Left ventricle myocardium inferior (tissue), 1 donor: ENCODE measurements at places on chromosomes 5 and 9. TPM values are rescaled to one million over a fixed set of nuclear protein-coding genes. Genes with fewer than 3 reads are reported as not detected.

DNA sequence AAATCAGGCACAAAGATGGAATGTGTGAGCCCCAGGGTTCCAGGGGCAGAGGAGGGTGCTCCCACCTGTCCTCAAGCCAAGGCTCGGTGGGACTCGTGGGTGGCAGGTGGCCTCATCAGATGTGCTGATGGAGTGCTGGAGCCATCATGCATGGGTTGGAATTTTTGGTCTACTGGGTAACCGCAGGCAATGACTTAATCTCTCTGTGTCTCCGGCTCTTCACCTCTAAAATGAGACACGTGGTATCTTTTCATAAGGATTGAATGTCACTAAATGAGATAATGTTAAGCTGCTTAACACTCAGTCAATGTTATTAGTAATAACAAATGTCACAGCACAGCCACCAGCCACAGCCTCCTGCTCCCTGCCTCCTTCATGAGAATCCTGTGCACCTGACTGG lies 245.5 kb downstream of the HSPA4 start:
- H3K36me3 ChIP-seq: no peaks in the 10 kb centered on the region
- H3K4me3 ChIP-seq: no peak overlapping the region
- peaks cover 36% of the 10 kb centered on the region for H3K27me3 ChIP-seq
- DNase-seq: no peak
- H3K27ac ChIP-seq: no peak overlapping the region

GRCh38 chr5:57749396-57749795 lies 266.8 kb upstream of the ACTBL2 start:
- no peak overlapping the region for H3K4me3 ChIP-seq
- no peaks in the 10 kb centered on the region for H3K27me3 ChIP-seq
- H3K27ac ChIP-seq: no peak overlapping the region
- no peaks in the 10 kb centered on the region for H3K36me3 ChIP-seq
- H3K4me1 ChIP-seq: no peaks in the 10 kb centered on the region

- no peak for DNase-seq
- H3K27ac ChIP-seq: no peak overlapping the region
- H3K4me1 ChIP-seq: no peaks in the 10 kb centered on the region
- H3K27me3 ChIP-seq: no peaks in the 10 kb centered on the region
- H3K4me3 ChIP-seq: no peak overlapping the region
Measured at GRCh38 chr5:150342583-150342982, 14.9 kb upstream of the TCOF1 start.

GRCh38 chr9:35114840-35115628 lies 628 bp downstream of the ATOSB start:
- H3K27me3 ChIP-seq: no peaks in the 10 kb centered on the region
- peak overlapping the region; percentile 74 for H3K4me3 ChIP-seq
- H3K36me3 ChIP-seq: no peaks in the 10 kb centered on the region
- DNase-seq: peak; percentile 80

DNA sequence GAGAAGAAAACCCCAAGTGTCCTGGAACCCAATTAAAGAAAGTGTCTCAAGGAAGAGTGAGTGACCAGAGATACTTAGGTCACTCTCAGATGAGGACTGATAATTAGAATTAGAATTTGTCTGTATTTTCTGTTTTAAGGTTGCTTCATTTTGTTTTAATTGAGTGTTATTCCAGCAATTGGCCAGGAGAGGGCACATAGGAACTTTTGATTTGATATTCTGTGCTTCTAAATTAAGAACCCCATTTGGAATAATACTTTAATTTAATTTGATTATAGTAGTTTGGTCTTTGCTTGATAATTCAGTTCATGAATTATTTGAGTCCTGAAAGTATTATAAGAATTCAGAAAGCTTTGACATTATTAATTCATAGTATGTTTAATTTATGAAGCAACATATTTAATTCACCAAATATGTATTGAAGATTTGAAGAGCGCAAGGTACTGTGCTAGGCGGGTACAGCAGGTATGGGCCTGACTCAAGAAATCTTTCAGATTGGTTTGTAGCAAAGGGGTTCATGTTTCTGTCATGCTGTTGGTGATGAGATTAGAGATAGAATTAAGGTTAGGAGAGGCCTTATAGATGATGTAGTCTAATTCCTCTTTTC lies 4.9 kb downstream of the MRPL22 start:
- no peak overlapping the region for H3K27ac ChIP-seq
- H3K4me1 ChIP-seq: peaks cover 86% of the 10 kb centered on the region
- DNase-seq: no peak
- H3K4me3 ChIP-seq: no peak overlapping the region

DNA sequence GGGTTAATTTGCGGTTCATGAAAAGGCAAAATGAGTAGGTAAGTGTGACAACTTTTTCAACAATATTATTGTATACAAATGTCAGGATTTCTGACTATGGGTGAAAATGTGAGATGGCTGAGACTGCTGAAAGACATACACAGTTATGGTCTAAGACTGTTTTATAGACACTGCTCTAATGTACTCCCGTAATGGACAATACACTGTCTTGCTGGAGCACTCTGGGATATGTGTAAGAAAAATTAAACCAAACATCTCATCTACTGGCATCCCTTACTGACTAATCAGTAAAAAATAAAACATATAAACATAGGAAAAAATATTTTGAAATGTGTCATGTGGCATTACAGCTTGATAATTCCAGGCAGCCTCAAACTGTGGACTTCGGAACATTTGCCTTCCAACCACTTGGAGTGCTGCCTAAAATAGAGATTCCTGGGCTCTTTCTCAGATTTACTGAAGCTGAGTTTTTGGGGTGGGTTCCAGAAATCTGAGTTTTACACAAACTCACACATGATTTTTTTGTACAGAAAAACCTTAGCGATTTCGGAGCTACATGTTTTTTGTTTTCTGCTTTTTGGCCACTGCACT lies 233.9 kb upstream of the TBCA start:
- no peaks in the 10 kb centered on the region for H3K27me3 ChIP-seq
- no peaks in the 10 kb centered on the region for H3K36me3 ChIP-seq
- peaks cover 12% of the 10 kb centered on the region for H3K4me1 ChIP-seq
- no peak for DNase-seq
- H3K4me3 ChIP-seq: no peak overlapping the region
- H3K27ac ChIP-seq: no peak overlapping the region

- H3K36me3 ChIP-seq: peaks cover 13% of the 10 kb centered on the region
- H3K27ac ChIP-seq: no peak overlapping the region
- no peak for DNase-seq
- no peak overlapping the region for H3K4me3 ChIP-seq
Measured at GRCh38 chr9:93296889-93297480, 113.0 kb downstream of the WNK2 start.

DNA sequence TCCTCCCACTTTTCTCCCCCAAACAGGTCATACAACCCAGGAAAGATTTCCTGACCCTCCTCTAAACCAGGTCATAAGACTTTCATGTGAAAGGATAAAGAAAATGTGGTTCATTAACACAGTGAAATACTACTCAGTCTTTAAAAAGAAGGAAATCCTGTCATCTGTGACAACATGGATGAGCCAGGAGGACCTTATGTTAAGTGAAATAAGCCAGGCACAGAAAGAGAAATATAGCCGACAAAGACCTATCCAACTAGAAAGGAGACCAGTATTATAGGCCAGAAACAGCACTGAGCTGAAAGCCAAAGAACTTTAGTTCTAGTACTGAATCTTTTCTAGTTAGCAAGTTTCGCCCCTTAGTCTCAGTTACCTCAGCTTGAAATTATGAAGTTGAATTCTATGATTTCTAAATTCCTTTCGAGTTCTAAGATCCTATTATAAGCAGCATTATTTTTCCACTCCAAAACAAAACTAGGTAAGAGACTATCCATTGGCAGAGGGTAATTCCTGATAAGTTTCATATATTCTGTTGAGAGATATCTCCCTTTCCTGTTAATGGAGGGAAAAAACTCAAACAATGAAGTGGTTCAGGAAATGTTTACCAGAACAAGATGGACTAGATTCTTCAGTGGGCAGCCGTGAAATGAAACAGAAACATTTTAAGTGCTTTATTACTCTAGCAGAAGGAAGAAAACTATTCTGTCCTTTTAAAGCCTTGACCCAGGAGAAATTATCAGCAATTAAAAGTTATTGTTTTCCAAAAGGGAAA lies 42.5 kb downstream of the GNA14 start:
- H3K4me3 ChIP-seq: no peak overlapping the region
- no peak for DNase-seq
- peak overlapping the region; percentile 70 for H3K27ac ChIP-seq
- H3K4me1 ChIP-seq: peaks cover 15% of the 10 kb centered on the region
- H3K27me3 ChIP-seq: no peaks in the 10 kb centered on the region

- no peaks in the 10 kb centered on the region for H3K27me3 ChIP-seq
- no peak for DNase-seq
- no peak overlapping the region for H3K4me3 ChIP-seq
- peaks cover 19% of the 10 kb centered on the region for H3K4me1 ChIP-seq
- H3K36me3 ChIP-seq: no peaks in the 10 kb centered on the region
Measured at GRCh38 chr5:74095871-74096270, 469.9 kb downstream of the ARHGEF28 start.

- peaks cover 7% of the 10 kb centered on the region for H3K4me1 ChIP-seq
- peak; percentile 71 for DNase-seq
- H3K27me3 ChIP-seq: peaks cover 51% of the 10 kb centered on the region
- H3K36me3 ChIP-seq: no peaks in the 10 kb centered on the region
Measured at GRCh38 chr9:133742849-133743444, 4.8 kb upstream of the SARDH start.

- no peak overlapping the region for H3K27ac ChIP-seq
- peaks cover 24% of the 10 kb centered on the region for H3K27me3 ChIP-seq
- H3K36me3 ChIP-seq: no peaks in the 10 kb centered on the region
- DNase-seq: no peak
- no peaks in the 10 kb centered on the region for H3K4me1 ChIP-seq
- H3K4me3 ChIP-seq: no peak overlapping the region
Measured at GRCh38 chr5:168916266-168916665, 337.1 kb upstream of the PANK3 start.

DNA sequence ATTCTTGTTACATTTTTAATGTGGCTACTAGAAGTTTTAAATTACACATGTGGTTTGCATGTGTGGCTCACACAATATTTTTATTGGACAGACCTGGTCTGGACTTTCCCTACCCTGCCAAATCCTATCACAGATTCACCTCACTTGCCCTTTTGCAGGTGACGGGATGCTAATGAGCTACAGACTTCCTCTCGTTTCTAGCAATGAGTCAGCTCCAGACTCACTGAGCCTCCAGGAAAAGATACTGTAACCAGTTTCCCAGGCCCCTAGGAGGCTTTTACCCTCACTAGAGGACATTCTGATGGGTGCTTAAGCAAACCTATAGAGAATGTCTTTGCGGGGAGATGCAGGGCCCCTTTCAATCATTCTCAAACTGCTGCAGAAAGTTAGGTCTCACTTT lies 135.4 kb downstream of the WDR41 start:
- H3K4me1 ChIP-seq: peaks cover 5% of the 10 kb centered on the region
- no peak overlapping the region for H3K4me3 ChIP-seq
- H3K27ac ChIP-seq: no peak overlapping the region
- DNase-seq: no peak
- H3K36me3 ChIP-seq: no peaks in the 10 kb centered on the region

GRCh38 chr9:89994988-89995613 lies 390.3 kb downstream of the GADD45G start:
- no peak for DNase-seq
- H3K27ac ChIP-seq: peak overlapping the region; percentile 64

DNA sequence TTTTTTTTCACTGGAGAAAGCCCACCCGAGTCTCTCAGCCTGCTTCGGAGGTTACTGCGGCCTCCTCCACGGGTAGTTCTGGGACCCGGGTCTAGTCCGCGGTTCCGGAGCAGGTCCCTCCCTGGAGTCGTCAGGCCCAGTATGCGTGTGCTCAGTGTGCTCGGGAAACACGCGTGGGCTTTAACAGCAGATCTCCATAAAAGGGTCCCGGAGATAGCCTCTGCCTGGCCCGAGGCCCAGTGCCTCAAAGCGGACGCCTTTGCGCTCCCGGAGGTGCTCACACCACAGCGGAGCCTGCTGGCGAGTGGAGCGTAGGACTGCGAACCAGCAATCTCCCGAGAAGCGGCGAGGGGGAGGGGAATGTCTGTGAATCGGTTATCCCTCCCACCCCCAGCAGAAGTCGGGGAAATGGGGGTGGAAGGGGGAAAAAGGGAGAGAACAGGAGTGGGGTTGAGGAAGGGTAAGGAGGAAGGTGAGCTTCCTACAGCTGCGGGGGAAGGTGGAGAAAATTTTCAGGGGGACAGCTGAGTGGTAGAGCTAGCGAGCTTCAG lies 28.7 kb downstream of the CDKN2A start:
- H3K27me3 ChIP-seq: peaks cover 100% of the 10 kb centered on the region
- no peaks in the 10 kb centered on the region for H3K36me3 ChIP-seq
- H3K27ac ChIP-seq: no peak overlapping the region
- peaks cover 27% of the 10 kb centered on the region for H3K4me1 ChIP-seq
- H3K4me3 ChIP-seq: peak overlapping the region; percentile 55
- no peak for DNase-seq

- no peak for DNase-seq
- peaks cover 15% of the 10 kb centered on the region for H3K4me1 ChIP-seq
- no peaks in the 10 kb centered on the region for H3K27me3 ChIP-seq
- H3K4me3 ChIP-seq: no peak overlapping the region
- no peaks in the 10 kb centered on the region for H3K36me3 ChIP-seq
Measured at GRCh38 chr9:108182950-108183381, 672.8 kb downstream of the ACTL7B start.

DNA sequence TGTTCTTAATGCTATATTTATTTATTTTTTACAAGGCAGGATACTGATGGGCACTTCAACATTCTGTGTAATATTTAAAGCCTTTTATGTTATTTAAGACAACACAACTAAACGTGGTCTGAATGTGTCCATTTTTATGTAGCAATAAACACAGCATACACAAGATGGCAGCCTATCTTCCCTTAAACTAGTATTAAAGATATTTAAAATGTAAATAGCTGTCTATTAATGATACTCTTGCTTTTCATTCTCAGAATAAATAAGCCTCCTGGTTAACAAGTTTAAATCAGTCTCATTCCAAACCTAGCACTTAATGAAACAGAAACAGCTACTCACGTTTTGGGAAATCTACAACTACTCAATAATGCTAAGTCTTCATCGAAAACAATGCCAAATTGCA lies 315.7 kb downstream of the MCTP1 start:
- no peak overlapping the region for H3K27ac ChIP-seq
- no peak overlapping the region for H3K4me3 ChIP-seq
- no peaks in the 10 kb centered on the region for H3K36me3 ChIP-seq
- H3K27me3 ChIP-seq: no peaks in the 10 kb centered on the region
- no peak for DNase-seq

GRCh38 chr5:61951295-61951694 lies 354.7 kb upstream of the KIF2A start:
- no peak for DNase-seq
- no peaks in the 10 kb centered on the region for H3K36me3 ChIP-seq
- no peaks in the 10 kb centered on the region for H3K27me3 ChIP-seq
- no peak overlapping the region for H3K4me3 ChIP-seq
- H3K27ac ChIP-seq: no peak overlapping the region

Gene AQP7
- total RNA-seq: 150 TPM

Gene PLCXD3
- 73.1 TPM for total RNA-seq

Gene C9orf50
- not detected for total RNA-seq

Gene GABRG2
- total RNA-seq: not detected

Gene RALGPS1
- total RNA-seq: 18.9 TPM

Gene GLT6D1
- total RNA-seq: not detected

Gene FAM153A
- 0.63 TPM for total RNA-seq

Gene CKMT2
- total RNA-seq: 1,824 TPM

Gene DIPK1B
- 21.4 TPM for total RNA-seq

Gene SLC25A2
- not detected for total RNA-seq

Gene TAS2R1
- not detected for total RNA-seq

Gene PPP3R2
- not detected for total RNA-seq

Gene ZNF354B
- total RNA-seq: 7.2 TPM

Gene COL5A1
- 13.9 TPM for total RNA-seq

Gene TNFSF8
- 0.63 TPM for total RNA-seq

Gene WDR38
- not detected for total RNA-seq
